HEK293T (cell line): ENCODE measurements at places on chromosomes 4 and X.

DNA sequence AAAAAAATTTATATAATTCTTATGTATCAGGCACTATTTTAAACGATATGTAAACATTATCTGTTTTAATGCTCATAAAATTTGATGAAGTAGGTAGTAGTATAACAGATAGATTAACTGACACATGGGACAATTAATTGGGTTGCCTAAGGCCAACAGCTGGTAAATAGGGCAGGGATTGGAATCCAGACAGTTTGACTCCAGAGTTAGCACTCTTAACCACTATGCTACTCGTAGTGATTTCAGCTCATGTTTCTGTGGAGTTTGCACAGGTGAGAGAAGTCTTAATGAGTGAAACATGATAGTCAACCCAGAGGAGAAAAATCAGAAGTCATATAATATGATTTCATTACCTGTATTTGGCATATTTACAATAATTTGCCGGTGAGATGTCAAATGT lies 126.0 kb upstream of the WDFY3 start:
- no peak for DNase-seq

- DNase-seq: no peak
Measured at GRCh38 chrX:22118161-22118830, 86.2 kb downstream of the PHEX start.

DNA sequence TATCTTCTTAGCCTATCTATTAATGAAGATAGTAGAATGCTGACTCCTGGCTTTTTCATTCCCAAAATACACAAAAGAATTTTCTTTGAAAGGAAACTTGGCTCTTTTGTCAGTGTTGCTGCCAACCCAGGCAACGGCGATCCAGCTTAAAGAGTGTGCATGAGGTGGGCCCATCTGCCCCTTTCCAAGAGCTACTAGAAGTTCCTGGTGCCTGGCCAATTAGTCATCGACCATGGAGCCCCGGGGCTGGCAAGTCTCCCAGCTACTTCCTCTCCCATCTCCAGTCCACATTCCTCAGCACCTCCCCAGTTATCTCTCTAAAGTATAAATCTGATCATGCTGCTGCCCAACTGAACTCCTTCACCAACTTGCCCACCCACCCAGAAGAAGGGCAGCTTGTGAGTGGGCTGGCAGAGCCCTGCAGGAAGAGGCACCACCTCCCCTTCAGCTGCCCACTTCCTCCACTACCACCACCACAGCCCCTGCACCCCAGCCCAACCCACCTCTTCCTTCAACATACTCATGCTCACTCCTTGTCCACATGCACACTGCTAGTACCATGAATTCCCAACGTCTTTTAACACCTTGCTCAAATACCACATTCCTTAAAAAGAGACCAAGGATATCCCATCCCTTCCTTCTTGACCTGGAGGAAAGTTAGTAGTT lies 158.2 kb upstream of the MAP3K15 start:
- no peak for DNase-seq

- DNase-seq: no peak
Measured at GRCh38 chr4:25624616-25625015, 31.0 kb upstream of the SLC34A2 start.

GRCh38 chr4:38366997-38367396 lies 297.0 kb upstream of the KLF3 start:
- no peak for DNase-seq

GRCh38 chr4:168337550-168337940 lies 19.0 kb upstream of the DDX60 start:
- no peak for DNase-seq

- DNase-seq: no peak
Measured at GRCh38 chr4:10198365-10198764, 81.8 kb upstream of the WDR1 start.

GRCh38 chrX:68789966-68790365 lies 38.9 kb upstream of the EFNB1 start:
- no peak for DNase-seq

DNA sequence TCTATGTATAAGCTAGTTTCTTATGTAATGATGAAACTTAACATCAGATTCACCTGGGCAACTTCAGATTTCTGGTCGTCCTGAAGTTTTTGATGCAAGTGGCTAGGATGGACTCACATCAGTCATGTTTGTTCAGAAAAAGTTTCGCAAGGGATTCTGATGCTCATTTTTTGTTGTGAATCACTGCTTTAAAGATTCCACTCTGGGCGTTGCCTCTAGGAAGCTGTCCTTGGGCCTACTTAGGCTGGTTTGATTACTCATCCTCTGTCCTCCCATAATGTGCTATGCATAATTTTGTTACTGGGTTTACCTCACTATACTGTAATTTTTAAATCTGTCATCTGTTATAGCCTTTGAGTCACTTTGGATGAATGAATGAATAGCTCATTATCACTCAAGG lies 30.8 kb downstream of the HERC3 start:
- DNase-seq: no peak

DNA sequence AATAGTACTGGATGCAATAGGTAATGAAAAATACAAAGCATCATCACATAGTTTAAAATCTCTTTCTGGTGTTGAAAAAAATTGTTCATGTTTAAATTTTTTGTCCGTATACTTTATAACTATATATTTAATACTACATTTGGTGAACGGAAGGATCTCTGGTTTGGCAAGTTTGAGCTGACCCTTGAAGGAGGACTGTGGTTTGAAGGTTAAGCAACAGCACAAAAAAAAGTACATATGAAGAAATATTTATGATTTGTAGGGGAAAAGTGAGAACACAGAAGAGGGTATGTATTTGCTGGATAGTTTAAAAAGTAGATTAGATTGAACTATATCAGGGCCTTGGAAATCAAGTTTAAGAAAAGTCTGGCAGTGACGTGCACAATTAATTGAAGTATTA lies 13.3 kb downstream of the SRP72 start:
- DNase-seq: no peak

DNA sequence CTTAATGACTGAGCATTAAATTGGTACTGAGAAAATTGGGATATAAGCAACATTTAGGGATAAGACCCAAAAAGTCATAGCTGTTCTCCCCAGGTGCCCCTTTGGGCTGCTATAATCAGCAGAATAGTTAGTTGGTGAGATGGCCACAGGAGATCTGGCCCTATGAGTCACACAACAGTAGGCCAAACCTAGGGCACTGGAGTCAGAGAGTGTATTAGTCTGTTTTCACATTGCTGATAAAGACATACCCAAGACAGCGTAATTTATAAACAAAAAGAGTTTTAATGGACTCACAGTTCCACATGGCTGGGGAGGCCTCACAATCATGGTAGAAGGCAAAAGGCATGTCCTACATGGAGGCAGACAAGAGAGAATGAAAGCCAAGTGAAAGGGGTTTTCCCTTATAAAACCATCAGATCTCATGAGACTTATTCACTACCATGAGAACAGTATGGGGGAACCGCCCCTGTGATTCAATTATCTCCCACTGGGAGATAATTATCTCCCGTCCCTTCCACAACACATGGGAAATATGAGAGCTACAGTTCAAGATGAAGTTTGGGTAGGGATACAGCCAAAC lies 338.3 kb upstream of the NR3C2 start:
- DNase-seq: no peak

- DNase-seq: no peak
Measured at GRCh38 chr4:821631-822030, 4.3 kb downstream of the CPLX1 start.

- no peak for DNase-seq
Measured at GRCh38 chr4:11475871-11476270, 47.2 kb upstream of the HS3ST1 start.

DNA sequence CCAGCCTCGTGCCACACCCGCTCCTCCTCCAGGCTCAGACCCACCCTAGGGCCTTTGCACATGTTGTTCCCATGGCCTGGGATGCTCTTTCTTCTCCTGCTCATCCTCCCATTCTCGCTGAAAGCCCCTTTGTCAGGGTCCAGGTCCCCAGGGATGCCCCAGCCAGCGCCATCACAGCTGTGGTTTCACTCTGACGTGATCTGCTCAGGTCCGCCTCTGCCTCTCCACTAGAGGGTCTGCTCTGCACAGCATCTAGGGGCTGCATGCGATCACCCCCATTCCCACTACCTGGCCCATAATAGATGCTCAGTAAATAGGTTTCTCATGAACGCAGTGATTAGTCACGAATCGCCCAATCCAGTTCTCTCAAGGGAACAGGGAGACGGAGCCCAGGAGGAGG lies 222.5 kb downstream of the AFAP1 start:
- no peak for DNase-seq

DNA sequence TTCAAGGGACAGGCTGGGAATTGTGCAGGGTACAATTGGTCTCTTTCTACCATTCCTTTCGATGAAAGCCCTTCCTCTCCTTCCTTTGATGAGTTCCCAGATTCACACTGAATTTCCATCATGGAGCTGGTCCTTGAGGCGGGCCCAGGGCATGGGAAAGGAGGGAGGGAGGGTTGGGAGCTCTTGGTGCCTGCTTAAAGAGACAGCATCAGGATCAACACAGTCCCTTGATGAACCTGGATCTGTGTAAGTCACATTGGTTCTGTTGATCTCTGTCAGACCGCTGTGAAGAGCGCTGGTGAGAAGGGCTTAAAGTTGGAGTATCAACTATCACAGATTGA lies 4.4 kb downstream of the PLP1 start:
- DNase-seq: no peak

DNA sequence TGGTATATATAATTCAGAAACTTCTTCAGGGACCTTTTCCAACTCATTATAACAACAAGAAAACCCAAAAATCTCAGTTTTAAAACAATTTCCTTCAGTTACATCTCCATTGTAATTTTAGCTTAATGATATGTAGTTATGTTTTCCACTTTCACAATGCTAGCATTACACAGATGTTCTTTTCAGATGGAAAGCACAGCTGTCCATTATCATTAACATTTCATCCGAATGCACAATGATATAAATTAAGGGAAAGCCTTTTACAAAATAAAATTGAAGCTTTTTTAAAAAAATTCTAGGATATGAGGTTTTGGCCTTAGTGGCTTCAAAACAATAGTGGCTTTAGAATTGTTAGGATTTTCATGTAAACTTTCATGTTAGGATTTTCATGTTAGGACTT lies 389.2 kb downstream of the ADAM29 start:
- no peak for DNase-seq

- DNase-seq: no peak
Measured at GRCh38 chrX:17409566-17410290, 34.7 kb downstream of the NHS start.

GRCh38 chr4:116118221-116118620 lies 967.2 kb downstream of the TRAM1L1 start:
- no peak for DNase-seq

- DNase-seq: no peak
Measured at GRCh38 chr4:791898-792625, 33.9 kb downstream of the CPLX1 start.

GRCh38 chrX:136714626-136715599 lies 65.8 kb downstream of the ARHGEF6 start:
- DNase-seq: no peak

GRCh38 chrX:132004728-132005127 lies 18.4 kb upstream of the STK26 start:
- DNase-seq: no peak
